ENCODE measurements at places on chromosomes 2 and 18.

GRCh38 chr2:86566158-86566820 lies 3.0 kb upstream of the CHMP3 start:
- DNase-seq, result no peak

DNA sequence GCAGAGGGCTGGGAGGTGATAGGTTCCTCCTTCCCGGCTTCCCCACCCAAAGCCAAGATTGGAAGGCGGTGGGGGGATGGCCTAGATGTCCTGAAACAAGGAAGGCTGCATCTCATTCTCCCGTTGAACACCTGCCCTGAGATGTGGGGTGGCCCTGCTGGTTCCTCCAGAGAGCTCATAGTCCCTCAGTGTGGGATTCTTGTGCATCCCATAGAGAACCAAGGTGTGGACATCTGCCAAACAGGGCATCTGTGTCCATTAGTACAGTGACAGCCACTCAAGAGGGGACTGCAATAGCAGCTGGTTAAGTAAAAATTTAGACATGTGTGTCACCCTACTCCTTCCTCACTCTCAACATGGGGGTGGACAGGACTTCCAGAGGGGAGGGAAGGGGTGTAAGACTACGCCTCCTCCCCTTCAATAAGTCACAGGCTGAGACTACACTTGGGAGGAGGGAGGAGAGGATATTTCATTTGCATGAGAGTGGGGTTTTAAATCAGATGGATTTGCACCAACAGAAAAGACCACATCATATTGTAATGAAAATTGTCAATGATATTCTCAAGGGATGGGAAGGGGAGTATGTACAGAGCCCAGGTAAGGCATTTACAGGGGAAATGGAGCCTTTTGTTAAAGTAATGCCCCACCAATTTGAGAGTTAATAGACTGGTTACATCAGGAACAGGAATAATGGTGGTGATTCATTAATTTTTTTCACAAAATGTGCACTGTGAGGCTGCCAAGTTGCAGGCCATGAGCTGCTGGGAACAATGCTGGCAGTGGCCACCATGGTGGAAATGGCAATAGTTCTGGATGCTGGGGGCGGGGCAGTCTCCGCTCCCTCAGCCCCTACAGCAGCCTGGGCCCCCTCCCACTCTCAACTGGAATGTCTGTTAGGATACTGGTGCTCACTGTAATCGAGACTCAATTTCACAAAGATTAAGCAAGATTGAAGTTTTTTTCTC lies 80.6 kb downstream of the TEX51 start:
- DNase-seq, result no peak

DNA sequence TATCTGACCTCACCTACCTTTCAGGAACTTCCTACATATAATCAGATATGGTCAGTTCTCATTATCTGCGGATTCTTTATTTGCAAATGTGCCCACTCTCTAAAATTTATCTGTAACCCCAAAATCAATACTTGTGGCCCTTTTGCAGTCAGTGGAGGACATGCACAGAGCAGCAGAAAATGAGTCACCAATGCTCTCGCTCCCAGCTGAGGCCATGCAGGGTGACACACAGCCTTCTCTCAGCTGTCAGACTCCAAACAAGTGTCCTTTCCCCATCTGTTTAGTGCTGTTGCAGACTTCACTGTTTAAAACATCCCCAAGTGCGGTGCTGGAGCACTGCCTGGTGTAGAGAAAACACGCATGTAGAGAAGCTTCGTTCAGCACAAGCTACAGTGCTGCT lies 171.9 kb upstream of the SALL3 start:
- no peak for DNase-seq

DNA sequence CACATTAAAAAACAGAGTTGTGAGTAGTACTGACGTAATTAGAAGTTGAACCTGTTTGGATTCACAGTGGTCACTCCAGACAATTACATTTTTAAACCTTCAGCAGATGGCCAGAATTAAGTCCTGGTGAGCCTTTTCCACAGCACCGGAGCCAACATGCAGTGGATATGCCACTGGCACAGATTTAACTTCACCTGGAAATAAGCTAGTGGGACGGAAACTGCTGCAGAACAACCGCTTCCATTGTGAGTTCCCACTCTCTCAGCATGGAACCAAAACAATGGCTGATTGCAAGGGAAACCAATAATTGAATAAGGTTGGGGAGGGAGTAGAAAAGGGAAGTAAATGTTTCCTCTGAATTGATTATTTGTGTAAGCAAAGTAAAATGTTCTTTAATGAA lies 515.1 kb downstream of the STK39 start:
- DNase-seq, result no peak

All from T-helper 2 cell (primary cell).